Mesendoderm (in vitro differentiated cells): ENCODE measurements at places on chromosomes 2 and 18.

GRCh38 chr2:230865307-230865765, 594 bp downstream of the ITM2C start:
- H3K36me3 ChIP-seq, result no peaks in the 10 kb centered on the region
- peaks cover 26% of the 10 kb centered on the region for H3K4me1 ChIP-seq
- DNase-seq, result peak; percentile 89
- H3K4me3 ChIP-seq, result peak overlapping the region; percentile 87

DNA sequence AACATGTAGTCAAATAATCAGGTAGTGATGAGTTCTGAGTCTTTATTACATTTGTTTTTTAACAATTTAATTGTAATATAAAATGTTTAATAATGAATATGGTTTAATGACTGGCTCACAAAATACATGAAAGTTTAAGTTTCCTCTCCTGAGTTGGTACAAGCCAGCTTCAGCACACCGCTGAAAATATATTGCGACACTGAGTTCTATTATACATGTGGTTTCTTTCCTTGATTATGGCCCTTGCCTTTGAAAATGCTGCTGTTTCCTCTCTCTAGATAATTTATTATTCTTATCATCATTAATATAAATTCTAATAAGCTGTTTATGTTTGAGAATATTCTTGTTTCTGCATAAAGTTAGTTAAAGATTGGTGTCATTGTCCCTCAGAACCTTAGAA, 249.3 kb downstream of the PARD3B start:
- H3K36me3 ChIP-seq, result no peaks in the 10 kb centered on the region
- H3K4me1 ChIP-seq, result no peaks in the 10 kb centered on the region
- DNase-seq, result no peak
- no peak overlapping the region for H3K4me3 ChIP-seq
- H3K27ac ChIP-seq, result no peak overlapping the region
- no peaks in the 10 kb centered on the region for H3K27me3 ChIP-seq

DNA sequence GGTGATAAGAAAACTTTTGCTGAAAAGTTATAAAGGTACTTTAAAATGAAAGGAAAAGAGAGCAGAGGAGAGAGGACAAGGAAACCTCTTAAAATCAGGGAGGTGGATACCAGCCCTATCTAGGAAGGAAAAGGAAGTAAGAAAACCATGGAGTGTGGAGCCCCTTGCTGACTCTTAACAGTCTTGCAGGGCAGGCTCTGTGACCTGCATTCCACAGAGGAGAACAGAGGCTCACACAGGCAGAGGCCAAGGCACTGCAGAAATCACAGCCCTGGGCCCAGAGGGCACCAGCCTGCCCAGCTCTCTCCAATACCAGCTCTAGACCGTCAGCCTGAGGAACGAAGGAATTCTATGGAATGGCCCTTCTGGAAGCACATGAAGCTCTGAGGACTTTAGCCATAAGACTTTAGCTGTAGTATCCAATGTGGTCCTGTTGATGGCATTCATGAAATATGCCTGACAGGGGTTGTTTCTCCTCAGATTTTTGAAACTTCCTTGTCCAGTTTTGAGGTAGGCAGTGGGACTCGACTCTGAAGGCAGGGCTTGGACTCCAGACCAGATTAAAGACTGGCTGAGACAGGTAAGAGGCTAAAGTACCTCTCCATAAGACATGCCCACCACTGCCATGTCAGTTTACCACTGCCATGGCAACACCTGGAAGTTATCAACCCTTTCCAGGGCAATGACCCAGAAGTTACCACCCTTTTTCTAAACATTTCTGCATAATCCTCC, 216.3 kb downstream of the ANAPC1 start:
- H3K27ac ChIP-seq, result no peak overlapping the region
- H3K36me3 ChIP-seq, result no peaks in the 10 kb centered on the region
- H3K4me3 ChIP-seq, result no peak overlapping the region
- no peaks in the 10 kb centered on the region for H3K4me1 ChIP-seq
- H3K27me3 ChIP-seq, result no peaks in the 10 kb centered on the region

DNA sequence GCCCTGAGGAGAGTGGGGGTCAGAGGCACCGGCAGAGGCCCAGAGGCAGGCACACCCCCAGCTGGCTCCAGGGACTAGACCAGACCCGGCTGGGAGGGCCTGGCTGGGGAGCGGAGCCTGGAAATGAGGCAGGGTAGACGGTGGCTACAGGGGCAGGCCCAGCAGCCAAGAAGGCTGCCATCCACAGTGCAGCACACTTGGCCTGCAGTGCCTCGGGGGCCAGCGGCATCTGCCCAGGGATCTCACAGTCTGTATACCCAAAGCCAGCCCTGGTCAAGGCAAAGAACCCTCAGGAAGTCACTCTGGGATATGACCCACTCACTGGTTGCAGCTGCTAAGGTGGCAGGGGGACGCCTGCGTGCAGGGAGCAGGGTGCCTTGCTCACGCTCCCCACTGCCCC, 17.8 kb downstream of the PER2 start:
- no peaks in the 10 kb centered on the region for H3K4me1 ChIP-seq
- H3K4me3 ChIP-seq, result no peak overlapping the region
- no peak overlapping the region for H3K27ac ChIP-seq
- H3K27me3 ChIP-seq, result no peaks in the 10 kb centered on the region
- no peaks in the 10 kb centered on the region for H3K36me3 ChIP-seq
- no peak for DNase-seq

DNA sequence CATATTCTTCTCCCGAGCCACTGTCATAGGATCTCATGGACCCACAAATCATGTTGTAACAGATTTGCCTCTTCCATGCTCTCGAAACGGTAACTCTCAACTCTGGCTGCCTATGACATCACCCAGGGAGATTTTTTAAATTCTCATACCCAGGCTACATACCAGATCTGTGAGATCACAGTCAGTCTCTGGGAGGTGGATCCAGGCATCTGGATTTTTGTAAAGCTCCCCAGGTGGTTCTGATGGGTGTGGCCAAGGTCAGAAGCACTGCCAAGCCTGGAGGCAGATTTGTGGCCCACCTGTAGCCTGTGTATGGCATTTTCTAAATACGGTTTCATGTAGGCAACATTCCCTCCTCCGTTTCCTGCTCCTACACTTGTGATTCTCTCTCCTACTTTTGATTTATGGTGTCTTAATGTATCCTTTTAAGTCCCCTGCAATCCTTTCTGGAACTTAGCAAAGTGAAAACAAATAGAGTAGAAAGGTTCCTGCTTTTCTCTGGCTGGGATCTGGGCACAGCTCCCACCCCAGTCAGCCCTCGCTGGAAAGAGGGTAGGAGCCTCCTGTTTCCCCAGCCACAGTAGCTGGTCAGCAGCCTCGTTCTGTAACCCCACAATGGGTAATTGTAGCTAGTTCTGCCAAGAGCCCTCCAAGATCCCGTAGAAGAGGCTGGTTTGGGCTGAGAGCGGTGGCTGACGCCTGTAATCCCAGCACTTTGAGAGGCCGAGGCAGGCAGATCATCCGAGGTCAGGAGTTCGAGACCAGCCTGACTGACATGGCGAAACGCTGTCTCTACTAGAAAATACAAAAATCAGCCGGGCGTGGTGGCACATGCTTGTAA, 96.2 kb downstream of the KLHL29 start:
- H3K27ac ChIP-seq, result no peak overlapping the region
- H3K4me1 ChIP-seq, result peaks cover 18% of the 10 kb centered on the region
- peak; percentile 98 for DNase-seq
- no peaks in the 10 kb centered on the region for H3K36me3 ChIP-seq

- no peak for DNase-seq
- H3K27ac ChIP-seq, result no peak overlapping the region
- H3K4me3 ChIP-seq, result no peak overlapping the region
Measured at GRCh38 chr2:37219046-37219445, 12.3 kb downstream of the CEBPZ start.

GRCh38 chr2:240309214-240309613, 126.2 kb upstream of the GPC1 start:
- H3K4me3 ChIP-seq, result no peak overlapping the region
- no peak for DNase-seq
- no peaks in the 10 kb centered on the region for H3K4me1 ChIP-seq
- no peaks in the 10 kb centered on the region for H3K27me3 ChIP-seq

DNA sequence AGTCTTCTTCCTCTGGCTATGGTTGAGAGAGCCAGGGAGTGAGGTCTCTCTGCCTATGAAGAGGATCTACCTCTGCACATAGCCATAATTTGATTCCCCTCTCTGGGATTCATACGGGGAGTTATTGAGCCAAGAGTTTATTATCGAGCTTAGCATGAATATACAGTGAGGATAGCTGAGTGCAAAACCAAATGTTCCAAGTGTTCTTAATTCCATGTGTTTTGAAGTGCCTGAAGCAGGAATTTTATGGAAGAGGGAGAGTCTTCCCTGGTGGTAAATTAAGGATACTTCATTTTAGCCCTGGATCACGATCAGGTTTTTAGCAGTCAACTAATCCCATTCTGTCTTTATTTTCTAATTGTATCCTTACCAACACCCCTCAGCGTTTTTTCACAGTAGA, 270.6 kb downstream of the C1D start:
- H3K4me1 ChIP-seq, result no peaks in the 10 kb centered on the region
- no peak overlapping the region for H3K27ac ChIP-seq
- no peak for DNase-seq
- no peaks in the 10 kb centered on the region for H3K27me3 ChIP-seq
- no peaks in the 10 kb centered on the region for H3K36me3 ChIP-seq

DNA sequence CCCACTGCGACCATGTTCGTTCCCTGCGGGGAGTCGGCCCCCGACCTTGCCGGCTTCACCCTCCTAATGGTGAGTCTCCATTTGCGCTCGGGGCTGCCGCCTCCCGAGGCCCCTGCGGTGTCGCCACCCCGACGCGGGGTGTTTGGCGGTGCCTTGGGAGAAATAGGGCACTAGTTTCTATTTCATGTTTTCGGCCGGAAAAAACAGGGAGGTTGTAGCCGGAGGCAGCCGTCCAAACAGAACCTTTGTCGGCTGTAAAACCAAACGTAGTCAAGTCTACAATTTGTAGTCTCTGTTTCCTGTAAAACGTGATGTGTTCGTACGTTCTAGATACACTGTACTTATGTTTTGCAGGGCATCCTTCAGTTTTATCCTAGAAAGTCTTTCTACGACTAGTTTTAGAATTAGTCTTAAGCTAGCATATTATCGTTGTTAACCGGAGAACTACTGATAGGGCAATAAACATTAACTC, 290 bp downstream of the PSMG2 start:
- peak overlapping the region; percentile 99 for H3K4me3 ChIP-seq
- peaks cover 2% of the 10 kb centered on the region for H3K36me3 ChIP-seq
- peak overlapping the region; percentile 96 for H3K27ac ChIP-seq
- peaks cover 5% of the 10 kb centered on the region for H3K4me1 ChIP-seq
- no peak for DNase-seq

DNA sequence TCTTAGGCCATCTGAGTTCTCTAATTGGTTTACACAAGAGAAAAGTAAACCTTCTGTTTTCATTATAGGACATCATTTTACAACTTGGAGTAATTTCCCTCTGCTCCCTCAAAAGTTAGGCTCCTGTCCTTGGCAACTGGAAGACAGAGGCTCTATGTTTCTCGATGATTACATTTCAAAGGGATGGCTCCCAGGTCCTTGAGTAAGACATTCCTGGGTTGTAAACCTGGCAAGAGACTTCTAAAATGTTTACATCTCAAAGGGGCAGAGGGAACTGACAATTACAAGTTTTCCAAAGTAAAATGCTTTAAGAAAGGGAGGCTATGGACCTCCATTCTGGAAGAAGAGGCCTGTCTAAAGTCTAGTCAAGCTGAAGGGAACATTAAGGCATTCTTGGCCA, 268.3 kb upstream of the REG3G start:
- H3K36me3 ChIP-seq, result no peaks in the 10 kb centered on the region
- H3K27ac ChIP-seq, result peak overlapping the region; percentile 78
- no peak overlapping the region for H3K4me3 ChIP-seq
- peaks cover 7% of the 10 kb centered on the region for H3K4me1 ChIP-seq
- DNase-seq, result peak; percentile 55

DNA sequence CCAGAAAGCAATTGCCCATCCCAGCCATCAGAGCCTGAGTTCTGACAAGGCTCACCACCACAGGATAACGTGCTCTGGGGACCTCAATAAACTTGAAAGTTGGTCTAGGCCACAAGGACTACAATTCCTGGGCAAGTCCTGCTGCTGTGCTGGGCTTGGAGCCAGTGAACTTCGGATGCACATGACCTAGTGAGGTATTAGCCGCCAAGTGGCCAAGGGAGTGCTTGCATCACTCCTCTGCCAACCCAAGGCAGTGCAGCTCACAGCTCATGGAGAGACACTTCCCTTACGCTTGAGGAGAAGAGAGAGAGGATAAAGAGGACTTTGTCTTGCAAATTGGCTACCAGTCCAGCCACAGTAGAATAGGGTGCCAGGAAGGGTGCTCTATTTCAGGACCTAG, 219.6 kb downstream of the MBD2 start:
- no peak overlapping the region for H3K27ac ChIP-seq
- H3K4me3 ChIP-seq, result no peak overlapping the region
- H3K27me3 ChIP-seq, result no peaks in the 10 kb centered on the region
- peak; percentile 50 for DNase-seq
- H3K4me1 ChIP-seq, result no peaks in the 10 kb centered on the region

DNA sequence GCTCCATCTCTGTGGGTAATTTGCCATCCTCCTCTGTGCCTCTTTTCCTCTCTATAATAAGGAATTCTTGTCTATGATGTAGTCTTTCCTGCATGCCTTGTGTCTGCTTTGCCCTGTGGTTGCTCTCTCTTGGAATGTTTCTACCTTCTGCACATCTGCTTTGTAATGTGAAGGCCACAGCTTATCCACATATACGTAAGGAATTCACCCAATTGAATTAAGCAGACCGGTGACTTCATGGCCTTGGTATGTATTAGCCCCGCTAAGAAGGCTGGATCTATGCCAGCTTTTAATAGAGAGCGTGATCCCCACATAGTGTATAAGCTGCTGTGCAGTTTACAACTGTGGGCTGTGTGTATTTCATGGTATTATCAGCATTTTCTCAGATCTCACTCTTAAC, 274.7 kb downstream of the RNF144A start:
- H3K4me3 ChIP-seq, result no peak overlapping the region
- H3K27ac ChIP-seq, result no peak overlapping the region
- no peaks in the 10 kb centered on the region for H3K27me3 ChIP-seq
- H3K36me3 ChIP-seq, result no peaks in the 10 kb centered on the region
- DNase-seq, result peak; percentile 85
- peaks cover 6% of the 10 kb centered on the region for H3K4me1 ChIP-seq

- DNase-seq, result peak; percentile 84
- H3K36me3 ChIP-seq, result no peaks in the 10 kb centered on the region
- H3K27me3 ChIP-seq, result no peaks in the 10 kb centered on the region
- H3K27ac ChIP-seq, result no peak overlapping the region
Measured at GRCh38 chr2:9813312-9814128, 29.8 kb upstream of the TAF1B start.

GRCh38 chr18:48786455-48787202, 164.1 kb downstream of the SMAD7 start:
- H3K27ac ChIP-seq, result no peak overlapping the region
- H3K4me3 ChIP-seq, result no peak overlapping the region
- H3K27me3 ChIP-seq, result no peaks in the 10 kb centered on the region
- no peaks in the 10 kb centered on the region for H3K36me3 ChIP-seq
- H3K4me1 ChIP-seq, result peaks cover 7% of the 10 kb centered on the region

- no peak overlapping the region for H3K27ac ChIP-seq
- no peak for DNase-seq
- no peaks in the 10 kb centered on the region for H3K4me1 ChIP-seq
- no peaks in the 10 kb centered on the region for H3K36me3 ChIP-seq
- no peaks in the 10 kb centered on the region for H3K27me3 ChIP-seq
Measured at GRCh38 chr2:182766626-182767025, 50.6 kb downstream of the DNAJC10 start.

GRCh38 chr2:17915811-17916518, 37.5 kb downstream of the KCNS3 start:
- no peak for DNase-seq
- no peak overlapping the region for H3K27ac ChIP-seq
- no peaks in the 10 kb centered on the region for H3K4me1 ChIP-seq
- no peak overlapping the region for H3K4me3 ChIP-seq
